Suppressor macrophage treated with lipopolysaccharide for 1 hour (primary cell): ENCODE measurements at places on chromosomes 1 and 21.

DNA sequence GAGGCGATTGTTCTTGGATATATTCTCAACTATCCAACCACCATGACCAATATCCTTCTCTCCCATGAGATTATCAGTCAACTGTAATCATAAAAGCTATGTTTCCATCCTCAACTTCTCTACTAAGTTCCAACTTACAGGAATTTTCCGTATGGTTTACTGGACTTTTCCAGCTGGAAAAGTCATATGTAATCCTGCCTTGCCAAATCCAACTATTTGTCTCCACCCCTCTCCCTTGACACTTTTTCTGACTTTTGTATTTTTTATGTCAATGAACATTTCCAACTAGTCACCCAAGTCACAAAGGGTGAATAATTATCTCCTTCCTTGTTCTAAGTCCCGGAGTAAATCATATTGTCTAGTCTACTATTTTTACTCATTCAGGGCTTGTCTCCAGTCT lies 293.1 kb downstream of the USP25 start:
- no peak for DNase-seq

- DNase-seq: no peak
Observed at GRCh38 chr1:86466109-86466844, 2.5 kb upstream of the CLCA1 start.

DNA sequence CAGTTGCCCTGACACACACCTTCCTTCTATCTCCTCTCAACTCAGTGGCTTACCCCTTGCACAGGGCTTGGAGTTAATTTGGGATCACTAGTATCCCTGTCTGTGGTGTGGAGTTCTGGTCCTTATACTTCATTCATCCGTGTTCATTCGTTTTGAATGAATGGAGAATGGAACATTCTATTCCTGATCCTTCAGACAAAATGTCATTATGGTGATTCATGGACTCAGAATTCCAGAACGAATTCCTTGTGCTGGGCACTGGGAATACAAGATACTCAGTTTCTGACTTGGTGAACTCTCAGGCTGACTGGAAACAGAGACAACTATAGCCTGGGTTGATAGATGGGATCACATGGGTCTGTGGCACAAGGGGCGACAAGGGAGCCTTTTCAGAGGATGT lies 49.9 kb upstream of the TRABD2B start:
- DNase-seq: no peak

GRCh38 chr1:78275456-78275855 lies 215.3 kb upstream of the PTGFR start:
- DNase-seq: no peak

GRCh38 chr1:117433943-117434342 lies 66.7 kb downstream of the MAN1A2 start:
- no peak for DNase-seq

DNA sequence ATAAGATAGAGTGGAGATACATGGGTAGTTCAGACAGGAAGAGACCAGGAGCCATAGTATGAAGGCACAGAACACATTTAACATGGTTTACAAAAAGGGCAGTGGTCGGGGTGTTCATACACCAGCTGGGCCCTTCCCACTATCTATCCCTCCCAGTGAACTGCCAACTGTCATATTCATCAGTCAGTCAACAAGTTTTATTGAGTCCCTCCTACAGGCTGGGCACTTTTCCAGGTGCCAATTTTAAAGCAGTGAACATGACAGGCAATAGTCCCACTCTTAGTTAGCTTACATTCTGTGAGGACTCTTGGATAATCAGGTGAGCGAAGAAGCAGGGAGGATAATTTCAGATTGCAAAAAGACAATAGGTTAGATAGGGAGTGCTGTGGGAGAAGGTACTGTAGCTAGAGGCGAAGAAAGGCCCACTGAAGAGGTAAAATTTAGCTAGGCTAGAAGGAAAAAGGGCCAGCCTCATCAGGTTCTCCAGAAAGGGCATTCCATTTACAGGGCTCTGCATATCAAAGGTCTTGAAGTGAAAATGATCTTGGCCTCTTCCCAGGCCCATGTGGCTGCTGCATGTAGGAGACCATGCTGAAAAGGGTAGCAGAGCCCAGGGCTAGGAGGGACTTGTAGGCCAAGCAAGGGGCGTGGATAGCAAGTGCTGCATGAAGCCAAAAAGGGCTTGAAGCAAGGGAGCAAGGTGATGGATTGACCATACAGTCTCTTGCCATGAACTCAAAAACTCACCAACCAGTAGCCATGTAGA lies 274.7 kb upstream of the SNX7 start:
- DNase-seq: no peak

GRCh38 chr1:163836481-163836880 lies 514.7 kb downstream of the NUF2 start:
- DNase-seq: no peak

- no peak for DNase-seq
Observed at GRCh38 chr1:152756872-152757271, 953 bp upstream of the KPRP start.

DNA sequence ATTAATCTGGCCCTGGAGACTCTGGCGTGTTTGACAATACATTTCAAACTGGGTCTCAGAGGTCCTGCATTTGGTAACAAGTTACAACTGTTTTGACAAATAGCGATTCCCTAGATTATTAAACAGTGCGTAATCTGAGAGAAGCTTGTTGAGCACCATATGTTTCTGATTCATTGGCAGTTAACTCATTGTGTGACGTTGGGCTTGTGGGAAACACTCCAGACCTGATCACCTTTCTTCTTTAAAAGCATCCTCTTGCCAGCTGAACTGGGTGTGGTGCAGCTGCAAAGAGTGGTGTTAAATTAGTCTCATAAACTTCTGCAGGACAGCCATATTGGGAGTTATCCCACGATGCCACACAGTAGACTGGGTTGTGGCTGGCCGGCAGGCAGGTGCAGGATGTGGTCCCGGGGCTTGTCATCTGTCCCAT lies 82.7 kb downstream of the CDC7 start:
- DNase-seq: no peak

- peak; percentile 62 for DNase-seq
Observed at GRCh38 chr1:47444562-47445465, 7.0 kb downstream of the FOXD2 start.

DNA sequence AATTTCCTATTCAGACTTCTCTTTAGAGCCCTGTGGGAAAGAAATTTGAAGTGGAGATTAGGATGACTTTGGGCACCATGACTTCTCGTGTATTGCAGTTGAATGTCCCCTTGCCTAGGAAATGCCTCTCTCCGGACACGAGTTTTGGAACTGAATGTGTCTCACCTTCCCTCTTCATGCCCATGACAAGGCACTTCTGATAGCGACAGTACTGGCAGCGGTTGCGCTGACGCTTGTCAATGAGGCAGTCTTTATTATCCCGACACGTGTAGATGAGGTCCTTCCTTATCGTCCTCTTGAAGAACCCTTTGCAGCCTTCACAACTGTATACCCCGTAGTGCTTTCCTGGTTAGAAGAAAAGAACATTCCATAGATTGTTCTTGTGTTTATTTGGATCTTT lies 28.1 kb downstream of the RXRG start:
- no peak for DNase-seq

DNA sequence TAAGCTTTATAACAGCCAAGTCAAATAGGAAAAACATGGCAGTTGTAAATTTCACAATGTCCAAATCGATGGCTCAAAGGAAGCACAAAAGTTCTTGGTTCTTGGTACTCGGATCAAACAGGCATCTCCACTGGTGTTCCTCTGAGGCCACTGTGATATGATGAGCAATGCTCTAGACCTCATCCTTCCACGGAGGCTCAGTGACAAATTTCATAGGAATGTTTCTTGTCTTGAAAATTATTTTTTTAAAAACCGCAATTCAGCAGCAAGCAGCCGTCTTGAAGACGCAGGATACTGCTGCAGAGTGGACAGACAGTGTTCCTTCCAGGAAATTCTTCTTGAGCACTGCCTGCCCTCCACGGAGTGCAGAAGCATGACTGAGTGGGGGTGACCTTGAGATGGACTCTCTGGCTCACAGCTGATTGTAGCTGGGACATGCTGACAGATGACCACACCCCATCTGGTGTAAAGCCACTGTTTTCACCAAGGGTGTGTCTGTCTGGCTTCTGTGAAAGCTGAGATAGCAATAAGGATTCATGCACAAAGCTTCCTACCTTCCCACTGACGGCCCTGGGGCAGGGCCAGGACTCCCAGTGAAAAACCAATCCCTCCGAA lies 61.9 kb downstream of the TIAM1 start:
- no peak for DNase-seq

- no peak for DNase-seq
Observed at GRCh38 chr1:100700586-100700985, 19.0 kb upstream of the VCAM1 start.

DNA sequence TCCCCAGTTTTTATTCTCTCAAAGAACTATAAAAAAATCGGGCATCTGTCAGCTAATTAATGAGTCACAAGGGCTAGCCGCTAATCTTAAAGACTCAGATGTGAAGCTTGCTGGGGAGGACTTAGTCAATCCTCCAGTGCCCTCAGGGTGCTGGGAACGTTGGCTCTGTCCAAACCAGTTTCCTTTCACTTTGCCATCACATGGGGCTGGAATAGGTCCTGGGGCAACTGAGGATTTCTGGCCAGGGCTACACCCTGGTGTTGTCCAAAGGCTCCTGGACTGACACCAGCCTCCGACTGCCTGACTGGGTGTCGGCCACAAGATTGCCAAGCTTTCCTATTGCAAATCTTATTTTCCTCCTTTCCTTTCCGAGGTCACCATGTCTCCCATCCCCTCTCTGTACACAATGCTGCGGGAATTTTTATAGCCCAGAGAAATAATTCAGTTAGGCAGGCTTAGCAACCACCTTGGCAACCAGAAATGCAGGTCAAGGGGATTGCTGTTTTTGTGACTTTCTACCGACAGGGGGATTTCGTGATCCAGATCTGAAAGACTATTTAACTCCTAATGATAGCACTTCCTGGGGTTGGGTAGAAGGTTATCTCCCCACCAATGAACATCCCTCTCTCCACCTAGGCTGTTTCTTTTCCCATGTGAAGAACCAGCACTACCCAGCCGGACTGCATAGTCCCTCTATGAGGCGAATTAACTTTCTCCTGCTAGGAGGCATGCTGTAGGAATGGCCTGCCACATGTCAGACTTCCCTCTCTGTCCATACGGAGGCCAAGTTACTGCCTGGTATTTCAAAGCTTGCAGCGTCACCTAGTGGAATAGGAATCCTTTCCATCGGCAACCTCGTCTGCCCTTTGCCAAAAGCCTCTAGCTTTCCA lies 29.9 kb upstream of the CTBS start:
- DNase-seq: no peak

DNA sequence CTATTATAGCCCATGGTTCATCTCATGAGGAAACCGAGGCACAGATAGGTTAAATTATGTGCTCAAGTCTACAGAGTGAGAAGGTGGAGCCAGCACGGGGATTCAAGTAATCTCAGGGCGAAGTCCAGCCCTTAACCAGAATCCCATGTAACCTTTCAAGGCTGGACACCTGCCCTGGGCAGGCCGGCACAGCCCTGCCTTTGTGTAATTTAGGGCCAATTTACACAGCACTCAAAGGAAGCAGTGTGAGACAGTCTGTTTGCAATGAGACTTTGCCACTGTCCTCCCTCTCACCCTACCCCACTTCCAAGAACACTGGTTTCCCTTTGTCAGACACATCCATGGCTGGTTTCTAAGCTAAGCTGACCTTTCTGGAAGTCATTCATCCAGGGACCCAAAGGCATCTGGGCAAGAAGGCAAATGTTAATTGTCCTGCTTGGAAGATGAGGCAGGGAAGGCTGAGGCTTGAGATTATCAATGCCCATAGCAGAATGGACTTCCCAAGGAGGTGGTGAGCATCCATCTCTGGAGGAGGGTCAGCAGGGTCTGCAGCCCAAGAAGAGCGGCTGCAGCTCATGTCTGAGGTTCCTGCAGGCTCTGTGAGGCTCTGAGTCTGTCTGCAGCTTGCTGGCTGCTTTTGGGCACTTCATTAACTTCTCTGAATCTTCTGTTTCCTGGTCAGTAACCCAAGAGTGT lies 159.2 kb downstream of the TRABD2B start:
- DNase-seq: no peak

GRCh38 chr1:157147906-157148700 lies 9.9 kb upstream of the ETV3 start:
- no peak for DNase-seq

GRCh38 chr1:17170571-17170970 lies 34.4 kb upstream of the PADI1 start:
- DNase-seq: no peak
